Kidney glomerular epithelial cell (primary cell): ENCODE measurements at places on chromosomes 1 and 21.

- DNase-seq = no peak
Measured at GRCh38 chr1:24640288-24640687, 2.8 kb upstream of the SRRM1 start.

GRCh38 chr1:1175221-1176062, 1.8 kb downstream of the TTLL10 start:
- no peak for DNase-seq

DNA sequence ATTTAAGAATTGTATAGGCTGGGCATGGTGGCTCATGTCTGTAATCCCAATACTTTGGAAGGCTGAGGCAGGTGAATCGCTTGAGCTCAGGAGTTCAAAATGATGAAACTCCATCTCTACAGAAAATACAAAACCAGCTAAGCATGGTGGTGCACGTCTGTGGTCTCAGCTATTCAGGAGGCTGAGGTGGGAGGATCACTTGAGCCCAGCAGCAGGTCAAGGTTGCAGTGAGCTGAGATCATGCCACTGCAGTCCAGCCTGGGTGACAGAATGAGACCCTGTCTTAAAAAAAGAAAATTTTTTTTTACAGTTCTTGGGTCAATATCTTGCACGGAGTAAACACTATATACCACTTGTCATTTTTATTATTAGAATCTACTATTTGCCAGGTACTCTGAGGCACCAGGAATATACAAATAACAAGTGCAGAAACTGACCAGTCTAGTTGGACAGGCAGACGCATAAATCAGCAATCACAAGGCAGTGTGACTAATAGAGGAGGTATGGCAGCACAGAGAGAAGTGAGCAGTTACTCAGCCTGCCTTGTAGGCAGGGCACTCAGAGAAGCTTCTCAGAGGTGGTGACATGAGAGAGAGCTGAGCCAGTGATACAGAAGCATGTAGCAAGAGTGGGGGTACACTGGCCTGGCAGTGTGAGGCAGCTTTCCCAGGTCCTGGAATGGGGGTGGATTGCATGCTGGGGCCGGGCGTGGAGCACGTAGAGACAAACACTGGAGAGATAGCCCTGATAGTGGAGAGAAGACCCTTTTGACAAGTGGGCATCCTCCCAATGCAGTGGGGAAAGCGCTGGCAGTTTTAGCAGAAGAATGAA, 8.0 kb downstream of the PHLDA3 start:
- peak; percentile 97 for DNase-seq

DNA sequence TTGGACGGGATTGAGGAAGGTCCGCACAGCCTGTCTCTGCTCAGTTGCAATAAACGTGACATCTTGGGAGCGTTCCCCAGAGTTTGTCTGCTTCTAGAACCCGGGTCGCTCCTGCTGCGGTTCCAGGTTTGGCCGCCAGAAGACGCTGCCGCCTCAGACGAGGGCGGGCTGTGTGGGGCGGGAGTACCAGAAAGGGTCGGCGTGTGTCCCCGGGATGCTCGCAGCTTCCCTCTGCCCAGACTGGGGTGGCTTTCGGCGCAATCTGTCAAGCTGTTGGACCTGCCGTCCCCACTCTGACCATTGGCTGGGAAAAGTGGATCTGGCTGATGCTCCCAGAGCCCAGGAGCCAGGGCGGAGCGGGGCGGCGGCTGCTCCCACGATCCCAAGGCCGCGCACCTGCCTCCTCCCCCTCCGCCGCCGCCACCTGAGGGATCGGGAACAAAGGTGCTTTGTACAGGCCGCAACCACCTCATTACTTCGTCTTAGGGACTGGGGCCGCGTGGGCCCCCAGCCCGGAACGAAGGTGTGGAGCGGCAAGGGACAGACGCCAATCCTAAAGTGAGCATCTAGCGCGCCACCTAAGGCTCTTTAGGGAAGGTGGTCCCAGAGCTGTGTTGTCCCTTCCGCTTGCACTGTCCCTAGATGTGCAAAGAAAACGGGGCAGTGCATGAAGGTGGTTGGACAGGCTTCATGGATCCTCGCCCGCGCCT, 683 bp upstream of the EFNA4 start:
- DNase-seq = no peak

- peak; percentile 81 for DNase-seq
Measured at GRCh38 chr21:38027901-38028498, 111.7 kb upstream of the KCNJ6 start.

DNA sequence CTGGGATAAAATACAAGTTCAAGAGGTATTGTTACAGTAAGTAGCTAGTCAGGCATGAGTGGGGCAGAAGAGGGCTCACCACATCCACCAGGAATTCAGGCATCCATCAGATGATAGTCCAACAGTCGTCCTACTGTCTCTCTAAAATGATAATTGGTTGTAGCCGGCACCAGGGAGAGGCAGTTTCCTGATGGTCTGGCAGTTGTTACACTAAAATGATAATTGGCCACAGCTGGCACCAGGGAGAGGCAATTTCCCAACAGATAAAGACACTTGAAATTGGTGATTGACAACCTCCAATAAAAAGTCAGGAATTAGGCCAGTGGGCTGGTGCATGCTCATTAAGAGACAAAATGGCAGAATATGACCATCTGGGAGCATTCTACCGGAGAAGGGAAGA, 545.8 kb downstream of the AMY1C start:
- DNase-seq = no peak

DNA sequence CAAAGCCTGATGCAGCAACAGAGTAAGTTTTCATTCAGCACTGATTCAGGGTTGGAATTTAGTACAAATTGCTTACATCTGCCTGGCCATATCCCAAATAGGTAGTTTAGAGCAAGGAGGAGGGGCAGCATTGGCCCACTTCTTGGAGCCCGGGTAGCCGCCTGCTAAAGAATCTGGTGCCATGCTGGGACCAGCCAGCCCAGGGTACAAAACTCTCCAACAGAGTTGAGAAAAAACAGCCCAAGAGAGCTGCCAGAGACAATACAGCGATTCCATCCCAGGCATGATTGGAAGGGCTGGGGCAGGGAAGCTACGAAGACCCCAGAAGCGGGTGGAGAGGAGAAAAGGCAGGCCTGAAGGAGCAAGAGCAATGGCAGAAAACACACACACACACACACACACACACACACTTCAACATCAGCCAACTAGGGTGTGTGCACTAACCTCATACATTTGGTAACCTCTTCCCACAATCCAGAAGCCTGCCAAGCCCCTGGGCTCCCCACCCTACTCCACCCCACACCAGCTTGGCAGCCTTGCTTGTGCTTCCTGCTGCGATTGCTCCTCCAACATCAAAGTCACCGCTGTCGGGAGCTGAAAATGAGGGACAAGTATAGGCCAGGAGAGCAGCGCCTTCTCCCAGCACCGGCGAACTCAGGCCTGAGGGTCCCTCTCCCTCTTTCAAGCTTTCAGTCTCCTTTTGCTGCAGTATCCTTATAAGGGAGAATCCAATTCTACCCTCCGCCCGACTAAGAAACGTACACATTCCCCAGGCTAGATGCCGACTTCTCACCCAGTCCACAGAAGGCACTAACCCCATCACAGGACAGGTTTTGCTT, 1.2 kb downstream of the PIK3C2B start:
- DNase-seq = no peak

DNA sequence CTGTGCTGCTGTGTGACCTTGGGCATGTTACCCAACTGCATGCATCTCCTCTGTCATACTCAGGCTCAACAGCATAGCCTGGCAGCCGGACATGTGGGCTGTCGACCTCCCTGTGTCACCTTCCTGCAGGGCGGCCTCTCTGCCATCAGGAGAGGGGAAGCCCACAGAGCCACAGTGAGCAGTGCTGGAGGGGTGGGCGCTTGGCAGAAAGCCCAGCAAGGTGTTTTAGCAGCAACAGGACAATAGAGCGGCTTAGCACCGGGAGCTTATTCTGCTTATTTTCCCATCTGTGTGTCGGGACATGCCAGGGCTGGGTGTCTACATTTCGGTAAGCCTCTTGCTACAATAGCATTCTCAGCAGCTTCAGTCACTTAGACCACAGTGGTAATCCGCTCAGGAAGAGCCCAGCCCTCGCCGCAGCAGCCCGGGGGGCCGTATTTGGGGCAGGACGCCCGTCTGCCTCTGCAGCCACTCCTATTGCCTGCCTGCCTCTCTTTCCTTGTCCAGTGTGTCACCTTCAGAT, 22.8 kb upstream of the CDK18 start:
- DNase-seq = no peak
